ENCODE measurements at places on chromosomes 7 and 10.

GRCh38 chr10:110395350-110396283, 90.9 kb upstream of the SMNDC1 start:
- DNase-seq: peak; percentile 91

GRCh38 chr7:140646931-140647647, 6.5 kb upstream of the DENND2A start:
- DNase-seq: no peak

DNA sequence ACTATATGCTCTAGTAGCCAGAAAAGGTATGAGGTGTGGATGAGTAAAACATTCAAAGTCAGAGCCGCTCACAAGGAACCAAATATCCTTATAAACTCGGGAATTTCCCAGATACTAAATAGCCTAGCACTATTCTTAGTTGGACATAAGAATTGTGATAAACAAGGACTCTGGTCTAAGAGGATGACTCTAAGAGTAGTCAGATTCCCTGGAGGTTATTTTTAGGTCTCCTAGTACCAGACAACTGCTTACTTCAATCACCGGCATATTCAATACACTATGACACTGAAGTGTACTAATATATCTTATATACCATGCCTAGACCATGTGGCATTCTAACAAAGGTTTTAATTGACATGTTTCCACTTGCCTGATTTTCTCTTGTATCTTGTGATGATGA, 56.5 kb downstream of the LMBR1 start:
- no peak for DNase-seq

GRCh38 chr7:16315280-16315679, 106.1 kb downstream of the CRPPA start:
- no peak for DNase-seq

GRCh38 chr10:88989824-88990383, 694 bp upstream of the FAS start:
- DNase-seq: peak; percentile 82

- no peak for DNase-seq
Measured at GRCh38 chr7:122006687-122007086, 133.7 kb downstream of the PTPRZ1 start.

- DNase-seq: no peak
Measured at GRCh38 chr10:31694126-31694685, 234.4 kb downstream of the ARHGAP12 start.

- no peak for DNase-seq
Measured at GRCh38 chr10:49597426-49598163, 12.5 kb upstream of the SLC18A3 start.

- no peak for DNase-seq
Measured at GRCh38 chr7:158358926-158359645, 228.5 kb downstream of the PTPRN2 start.

- DNase-seq: peak; percentile 40
Measured at GRCh38 chr7:129163875-129164544, 19.5 kb downstream of the TSPAN33 start.

DNA sequence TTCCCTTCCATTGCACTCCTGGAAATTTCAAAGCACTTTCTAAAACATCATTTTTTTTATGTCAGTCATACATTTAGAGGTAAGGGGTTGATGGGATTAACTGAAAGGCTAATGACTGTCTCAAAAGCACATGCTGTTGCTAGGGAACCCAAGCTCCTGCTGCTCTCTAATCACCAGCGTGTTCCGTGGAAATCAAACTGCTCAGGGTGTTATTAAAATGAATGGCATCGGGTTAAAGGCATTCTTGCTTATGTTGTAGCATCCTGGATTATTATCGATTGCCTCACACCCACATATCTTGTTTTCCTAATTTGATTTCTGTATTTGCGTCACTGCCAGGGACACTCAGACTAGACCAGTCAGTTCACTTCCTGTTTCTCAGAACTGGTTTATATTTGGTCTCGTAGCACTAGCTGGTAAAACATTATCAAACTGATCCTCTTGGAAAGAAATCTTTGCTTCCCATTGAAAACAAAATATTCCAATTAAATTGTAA, 216.5 kb upstream of the MKLN1 start:
- DNase-seq: peak; percentile 77

GRCh38 chr7:96118449-96119001, 203.4 kb downstream of the SLC25A13 start:
- no peak for DNase-seq

DNA sequence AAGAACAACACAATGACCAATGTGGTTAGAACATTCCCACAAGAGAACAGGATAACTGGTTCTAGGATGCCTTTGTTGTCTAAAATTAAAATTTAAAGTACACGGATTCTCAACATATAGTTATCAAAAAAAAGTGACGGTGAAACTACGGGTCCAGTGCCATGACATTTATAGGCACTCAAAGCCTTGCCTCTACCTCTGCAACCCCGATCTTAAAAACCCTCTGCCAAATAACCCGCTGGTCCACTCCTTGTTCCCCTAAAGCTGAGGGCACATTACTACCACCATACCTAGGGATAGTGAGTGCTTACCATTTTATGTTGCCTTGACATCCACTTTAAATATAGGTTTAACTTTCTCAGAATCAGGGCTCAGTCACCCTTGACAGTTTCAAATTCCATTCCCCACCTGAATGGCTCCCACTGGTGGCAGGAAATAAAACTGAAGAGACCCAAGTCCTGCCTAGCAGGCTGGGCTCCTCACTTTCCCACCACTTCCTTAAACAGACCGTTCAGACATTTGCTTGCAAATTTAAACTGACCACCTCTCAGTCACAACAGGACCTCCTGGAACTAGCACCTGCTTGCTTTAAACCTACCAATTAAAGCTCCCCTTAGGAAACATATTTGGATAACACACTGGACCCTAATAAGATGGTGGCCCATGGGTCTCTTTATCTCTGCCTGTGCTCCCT, 169.9 kb upstream of the ASAH2 start:
- DNase-seq: no peak

- DNase-seq: no peak
Measured at GRCh38 chr7:101386558-101387231, 24.0 kb downstream of the COL26A1 start.

GRCh38 chr10:44756216-44756615, 154.9 kb upstream of the TMEM72 start:
- peak; percentile 37 for DNase-seq

GRCh38 chr10:631266-631665, 58.2 kb downstream of the DIP2C start:
- DNase-seq: no peak

DNA sequence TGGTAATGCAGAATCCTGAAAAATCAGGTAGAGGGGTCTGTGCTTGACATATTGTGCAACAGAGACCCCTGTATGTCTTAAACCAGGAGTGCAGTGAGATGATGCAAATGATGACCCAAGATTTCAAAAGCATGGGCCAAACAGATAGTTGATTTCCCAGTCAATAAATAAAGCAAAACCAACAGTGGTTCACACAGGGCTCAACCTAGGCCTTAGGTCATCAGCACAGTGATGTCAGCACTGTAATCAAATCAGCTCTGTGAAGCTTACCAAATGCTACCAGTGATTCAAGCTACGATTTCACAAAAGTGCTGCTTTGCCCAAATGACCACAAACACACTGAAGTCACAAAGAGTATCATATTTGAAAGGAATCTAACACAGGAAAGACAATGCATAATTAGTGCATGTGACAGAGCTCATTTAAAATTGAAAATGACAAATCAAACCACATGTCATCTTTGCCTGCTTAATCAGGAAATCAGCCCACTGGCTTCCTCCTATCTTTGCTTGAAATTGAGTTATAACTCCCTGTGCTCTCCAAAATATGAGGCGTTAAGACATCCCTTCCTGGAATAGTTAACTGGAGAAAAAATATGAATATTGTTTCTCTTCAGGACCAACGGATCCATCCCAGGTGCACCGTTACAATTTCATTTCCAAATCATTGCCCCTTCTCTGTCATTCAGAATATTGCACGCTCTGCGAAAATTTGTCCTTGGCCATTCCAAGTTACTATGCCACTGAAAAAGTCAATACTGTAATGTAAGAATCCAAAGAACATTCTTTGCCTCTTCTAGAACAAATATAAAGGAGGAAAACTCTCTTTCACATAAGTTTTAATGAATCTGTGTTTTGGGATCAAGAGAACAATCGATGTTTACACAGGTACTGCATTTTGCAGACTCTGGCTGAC, 41.9 kb upstream of the ASL start:
- no peak for DNase-seq

DNA sequence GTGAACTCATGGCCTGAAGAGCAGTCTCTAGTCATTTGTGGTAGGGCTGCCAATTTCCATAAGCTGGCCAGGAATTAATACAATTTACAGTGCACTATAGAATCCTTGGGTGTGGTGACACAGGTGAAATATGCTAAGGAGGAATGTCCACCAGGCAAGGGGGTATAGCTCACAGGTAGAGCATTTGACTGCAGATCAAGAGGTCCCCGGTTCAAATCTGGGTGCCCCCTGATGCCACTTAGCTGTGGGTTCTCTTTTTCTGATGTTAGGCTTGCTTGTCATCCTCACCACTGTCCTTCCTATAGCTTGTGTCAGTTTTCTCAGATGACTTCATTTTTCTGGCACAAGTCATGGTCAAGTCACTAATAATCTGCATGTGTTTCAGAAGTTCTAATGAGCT, 108.7 kb downstream of the ZNF467 start:
- DNase-seq: no peak

GRCh38 chr10:110959379-110960332, 40.3 kb downstream of the SHOC2 start:
- DNase-seq: no peak

- no peak for DNase-seq
Measured at GRCh38 chr7:2476298-2476697, at the start of gene GRIFIN. Gene GRIFIN (minus strand): TSS chr7:2476398. CDS start chr7:2476383, 15 bp downstream.

DNA sequence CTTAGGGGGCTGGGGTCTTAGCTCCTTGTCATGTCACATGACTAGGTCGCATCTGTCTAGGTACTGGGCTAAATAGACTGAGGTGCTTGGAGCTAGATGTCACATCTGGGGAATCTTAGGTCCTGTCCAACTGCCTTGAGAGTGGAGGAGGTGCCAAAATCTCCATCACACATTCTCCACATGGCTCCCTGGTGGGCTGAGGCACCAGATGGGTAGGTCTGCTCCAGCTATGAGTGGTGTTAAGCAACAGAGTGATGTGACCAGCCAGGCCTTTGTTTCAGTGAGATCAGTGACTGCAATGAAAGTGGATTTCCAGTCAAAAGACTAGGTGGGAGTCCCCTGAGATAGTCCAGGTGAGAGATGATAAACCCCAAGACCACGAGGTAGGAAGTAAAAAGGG, 251.8 kb downstream of the BMPER start:
- no peak for DNase-seq
